ENCODE measurements at places on chromosomes 12 and 14. TPM values are rescaled to one million over a fixed set of nuclear protein-coding genes. Genes with fewer than 3 reads are reported as not detected.

The MYO1H gene
- total RNA-seq = not detected

The SPIC gene
- not detected for total RNA-seq

The ZNF10 gene
- 10.4 TPM for total RNA-seq

The LHX5 gene
- not detected for total RNA-seq

The LRRC43 gene
- 0.79 TPM for total RNA-seq

The GALNT16 gene
- total RNA-seq = 1.8 TPM

The FAIM2 gene
- 0.81 TPM for total RNA-seq

The BDKRB1 gene
- total RNA-seq = 0.53 TPM

The PAX9 gene
- total RNA-seq = 0.26 TPM

The KRT72 gene
- not detected for total RNA-seq

The MGAT4C gene
- total RNA-seq = 1.2 TPM

The CPNE6 gene
- not detected for total RNA-seq

The GSKIP gene
- total RNA-seq = 20.3 TPM

The TGM1 gene
- total RNA-seq = 0.40 TPM

The GLS2 gene
- 0.13 TPM for total RNA-seq

The PA2G4 gene
- 129 TPM for total RNA-seq

The AMDHD1 gene
- total RNA-seq = 0.06 TPM

The TPPP2 gene
- total RNA-seq = not detected

The POTEM gene
- not detected for total RNA-seq

The PTCSC3 gene
- not detected for total RNA-seq

The PCED1B gene
- total RNA-seq = 0.66 TPM

The P2RX2 gene
- not detected for total RNA-seq

The PSMB5 gene
- 209 TPM for total RNA-seq

The HOXC5 gene
- total RNA-seq = not detected

The NUAK1 gene
- total RNA-seq = 3.2 TPM

The GPR84 gene
- total RNA-seq = not detected

The P2RX4 gene
- 31.2 TPM for total RNA-seq

The ZBTB42 gene
- 2.9 TPM for total RNA-seq

The POC1B gene
- total RNA-seq = 14.2 TPM

The CRY1 gene
- 9.5 TPM for total RNA-seq

The HSPB8 gene
- 24.6 TPM for total RNA-seq

The LYZ gene
- total RNA-seq = 0.19 TPM

The KRT73 gene
- total RNA-seq = not detected

The CAPZA3 gene
- total RNA-seq = not detected

The TPCN1 gene
- 20.9 TPM for total RNA-seq

The MYH6 gene
- total RNA-seq = not detected

The CIT gene
- total RNA-seq = 24.8 TPM

The GPR65 gene
- 0.12 TPM for total RNA-seq

All from aortic smooth muscle cell (primary cell).